ACHN (cell line): ENCODE measurements at places on chromosomes 6 and 20.
A peak's percentile ranks its signal among the peaks of the same experiment; 100 is the strongest.

GRCh38 chr6:17233531-17233930 is 47.6 kb upstream of the RBM24 start:
- DNase-seq: no peak

DNA sequence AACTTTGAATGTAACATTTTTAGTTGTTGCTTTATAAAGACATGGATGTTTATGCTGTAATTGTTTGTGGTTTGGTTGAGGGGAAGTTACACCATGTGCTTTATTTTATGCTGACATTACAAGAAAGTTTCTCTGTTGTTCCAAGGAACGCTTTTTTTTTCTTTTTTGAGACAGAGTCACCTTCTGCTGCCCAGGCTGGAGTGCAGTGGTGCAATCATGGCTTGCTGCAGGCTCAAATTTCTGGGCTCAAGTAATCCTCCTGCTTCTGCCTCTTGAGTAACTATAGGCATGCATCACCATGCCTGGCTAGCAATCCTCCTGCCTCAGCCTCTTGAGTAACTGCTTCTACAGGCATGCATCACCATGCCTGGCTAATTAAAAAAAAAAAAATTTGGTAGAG is 21.0 kb upstream of the IFNGR1 start:
- DNase-seq: no peak

DNA sequence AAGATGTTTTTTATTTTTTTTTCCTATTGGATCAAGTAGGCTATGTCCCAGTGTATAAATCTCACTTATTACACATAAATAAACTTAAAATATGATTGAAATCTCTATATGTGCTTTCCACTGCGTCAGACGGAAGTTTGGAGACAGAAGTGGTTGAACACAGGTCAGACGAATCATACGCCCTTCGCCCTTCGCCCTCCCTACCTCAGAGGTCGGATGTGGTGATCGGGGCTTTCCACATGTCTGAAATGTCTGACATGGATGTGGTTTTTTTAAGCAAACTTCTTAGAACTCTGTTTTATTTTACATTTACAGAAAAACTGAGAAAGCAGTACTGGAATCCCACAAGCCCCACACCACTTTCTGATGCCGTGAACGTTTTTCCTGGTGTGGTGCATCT is 344.4 kb downstream of the THBS2 start:
- no peak for DNase-seq

- DNase-seq: no peak
These were observed 191.7 kb downstream of the FOXC1 start for GRCh38 chr6:1801401-1801800.

DNA sequence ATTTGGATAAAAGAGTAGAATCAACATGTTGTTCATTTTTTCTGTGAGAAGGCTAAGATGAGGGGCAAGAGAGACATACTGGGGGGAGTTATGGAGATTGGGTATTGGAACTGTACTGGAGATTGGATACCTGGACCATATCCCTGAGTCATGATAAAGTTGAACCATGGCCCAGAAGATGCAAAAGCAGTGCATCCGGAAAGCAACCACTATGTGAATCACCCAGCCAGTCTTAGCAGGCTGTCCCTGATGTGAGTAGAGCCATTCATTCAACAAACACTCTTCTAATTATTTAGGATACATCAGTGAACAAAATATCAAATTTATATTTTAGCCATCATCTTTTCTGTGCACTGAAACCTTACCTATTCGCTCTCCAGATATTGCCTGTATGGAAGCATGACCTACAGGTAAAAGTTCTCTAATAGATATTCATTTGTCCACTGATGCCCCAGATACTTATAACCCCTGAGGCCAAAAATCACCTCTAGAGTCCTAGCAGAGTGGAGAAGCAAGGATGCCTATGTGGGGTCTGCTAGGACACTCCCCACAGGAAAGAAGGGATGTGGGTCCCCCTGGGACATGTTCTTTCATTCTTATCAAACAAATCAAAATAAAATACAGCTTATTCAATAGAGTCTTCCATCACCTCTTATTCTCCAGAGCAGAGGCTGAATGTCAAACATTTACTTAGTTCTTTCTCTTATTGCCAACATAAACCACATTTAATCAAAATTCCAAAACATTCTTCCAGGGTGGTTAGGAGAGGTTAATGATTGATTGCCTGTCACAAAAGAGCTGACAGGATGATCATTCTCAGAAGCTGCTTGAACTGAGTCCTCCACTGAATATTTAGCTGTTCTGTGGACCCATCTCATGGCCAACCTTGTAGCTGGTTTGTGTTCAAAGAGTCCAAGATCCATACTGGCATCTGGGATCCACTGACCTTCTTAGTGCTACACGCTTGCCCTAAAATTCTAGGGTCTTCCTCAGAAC is 37.0 kb upstream of the PKHD1 start:
- DNase-seq: peak; percentile 93

DNA sequence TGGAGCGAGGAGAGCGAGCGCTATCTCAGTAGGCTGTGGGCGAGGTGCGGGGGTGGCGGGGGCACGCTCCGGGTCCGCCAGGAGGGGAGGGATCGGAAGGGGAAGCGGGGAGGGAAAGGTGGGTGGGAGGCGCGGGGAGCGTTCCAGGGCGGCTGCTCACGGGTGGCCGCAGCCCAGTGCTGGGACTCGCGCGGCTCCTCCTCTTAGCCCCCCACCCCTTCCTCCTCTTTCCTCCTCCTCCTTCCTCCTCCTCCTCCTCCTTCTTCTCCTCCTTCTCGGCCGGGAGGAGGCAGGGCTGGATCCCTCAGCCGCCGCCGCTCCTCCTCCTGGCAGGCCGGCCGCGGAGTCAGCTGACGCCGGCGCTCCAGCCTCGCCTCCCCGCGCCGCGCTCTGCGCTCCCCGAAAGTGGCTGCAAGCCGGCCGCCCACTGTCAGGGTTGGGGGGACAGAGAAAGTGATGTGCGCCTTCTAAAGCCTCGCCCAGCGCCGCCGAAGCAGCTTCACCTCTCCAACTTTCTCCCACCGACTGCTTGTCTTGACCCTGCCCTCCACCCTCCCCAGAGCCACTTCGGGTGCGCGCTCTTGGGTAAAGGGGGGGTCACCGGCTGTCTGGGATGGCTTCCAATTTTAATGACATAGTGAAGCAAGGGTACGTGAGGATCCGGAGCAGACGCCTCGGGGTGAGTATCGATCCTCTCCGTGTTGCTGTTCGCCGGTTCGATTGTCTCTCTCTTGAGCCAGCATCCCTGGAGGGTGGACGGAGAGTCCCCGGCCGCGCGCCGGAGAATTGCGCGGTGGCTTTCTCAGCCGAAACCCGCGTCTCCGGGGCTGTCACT is at the start of gene DOK5:
DOK5 (plus strand) TSS at position 260 of the 835 bp plus-strand sequence; CDS start at position 614, 354 bp downstream.
- no peak for DNase-seq

GRCh38 chr6:15520626-15521203 is 142.1 kb downstream of the DTNBP1 start:
- DNase-seq: no peak

GRCh38 chr6:148608199-148608951 is 138.5 kb upstream of the UST start:
- peak; percentile 28 for DNase-seq

DNA sequence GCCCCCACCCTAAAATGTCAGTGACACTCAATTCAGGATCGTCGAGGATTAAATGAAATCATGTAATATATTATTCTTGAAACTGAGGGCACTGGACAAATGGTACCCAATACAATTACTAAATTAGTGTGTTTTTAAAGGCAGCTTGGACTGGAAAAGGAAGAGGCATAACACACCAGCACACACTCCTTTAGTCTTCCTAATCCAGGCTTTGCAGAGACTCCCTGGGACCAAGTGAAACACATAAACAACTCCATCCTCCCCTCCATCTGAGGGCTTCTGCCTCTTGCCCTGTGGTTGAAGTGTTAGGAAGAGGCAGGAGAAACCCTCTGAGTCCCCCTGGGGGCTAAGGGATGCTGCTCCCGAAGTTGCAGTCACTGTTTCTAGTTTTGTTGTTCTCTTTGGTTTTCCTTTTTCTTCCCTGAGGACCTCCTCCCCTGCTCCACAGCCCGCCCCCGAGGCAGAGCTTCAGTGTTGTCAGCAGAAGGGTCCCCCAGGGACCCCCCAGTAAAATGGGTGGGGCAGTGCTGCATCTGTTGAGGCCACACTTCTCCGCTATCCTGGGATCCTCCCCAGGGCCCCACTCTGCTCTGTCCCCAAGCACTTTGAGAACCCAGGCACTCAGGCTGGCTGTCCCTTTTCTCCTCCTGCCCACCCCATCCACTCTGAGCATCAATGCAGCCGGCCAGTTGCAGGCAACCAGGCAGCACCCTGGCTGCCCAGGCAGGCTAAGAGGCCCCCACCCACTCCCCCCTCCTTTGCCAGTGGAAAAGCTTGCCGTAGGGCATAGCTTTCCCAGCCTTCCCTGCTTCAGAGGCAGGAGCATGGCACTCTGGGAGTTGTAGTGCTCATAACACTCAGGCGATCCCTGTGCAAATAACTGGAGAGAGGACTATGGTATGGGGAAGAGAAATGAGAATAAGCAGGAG is 5.9 kb downstream of the TMEM63B start:
- DNase-seq: no peak

- DNase-seq: no peak
These were observed 95.9 kb upstream of the JAG1 start for GRCh38 chr20:10769700-10770099.

- DNase-seq: no peak
These were observed 9.4 kb upstream of the STX11 start for GRCh38 chr6:144140867-144141266.

GRCh38 chr6:75209184-75209723 is 3.4 kb upstream of the COL12A1 start:
- no peak for DNase-seq

- no peak for DNase-seq
These were observed 189.6 kb downstream of the MAFB start for GRCh38 chr20:40499391-40499790.

GRCh38 chr6:136408204-136408603 is 118.6 kb upstream of the BCLAF1 start:
- DNase-seq: no peak

DNA sequence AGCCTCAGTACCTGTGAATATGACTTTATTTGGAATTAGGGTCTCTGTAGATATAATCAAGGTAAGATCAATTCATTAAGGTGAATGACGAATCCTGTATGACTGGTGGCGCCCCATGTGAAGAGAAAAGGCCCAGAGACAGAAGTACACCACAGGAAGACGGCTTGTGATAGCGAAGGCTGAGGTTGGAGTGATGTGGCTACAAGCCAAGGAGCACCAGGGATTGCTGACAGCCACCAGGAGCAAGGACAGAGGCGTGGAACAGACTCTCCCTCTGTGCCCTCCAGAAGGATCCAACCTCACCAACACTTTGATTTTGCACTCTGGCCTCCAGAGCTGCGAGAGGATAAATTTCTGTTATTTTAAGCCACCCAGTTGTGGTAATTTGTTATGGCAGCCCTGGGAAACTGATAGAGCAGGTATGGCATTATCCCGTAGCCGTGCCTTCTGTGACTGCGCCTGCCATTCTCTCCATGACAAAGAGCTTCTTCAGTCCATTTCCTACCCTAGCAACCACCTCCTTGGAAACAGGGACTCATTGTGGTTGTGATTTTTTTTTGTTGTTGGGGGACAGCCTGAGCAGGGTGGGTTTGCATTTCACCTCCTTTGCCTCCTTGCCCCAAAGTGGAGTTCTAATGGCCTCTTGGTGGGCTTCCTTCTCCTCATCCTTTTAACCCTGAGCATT is 29.6 kb downstream of the PTK7 start:
- no peak for DNase-seq

- DNase-seq: no peak
These were observed 88.0 kb upstream of the TULP1 start for GRCh38 chr6:35600659-35601125.

GRCh38 chr6:162100096-162100495 is 627.5 kb downstream of the PRKN start:
- DNase-seq: no peak

DNA sequence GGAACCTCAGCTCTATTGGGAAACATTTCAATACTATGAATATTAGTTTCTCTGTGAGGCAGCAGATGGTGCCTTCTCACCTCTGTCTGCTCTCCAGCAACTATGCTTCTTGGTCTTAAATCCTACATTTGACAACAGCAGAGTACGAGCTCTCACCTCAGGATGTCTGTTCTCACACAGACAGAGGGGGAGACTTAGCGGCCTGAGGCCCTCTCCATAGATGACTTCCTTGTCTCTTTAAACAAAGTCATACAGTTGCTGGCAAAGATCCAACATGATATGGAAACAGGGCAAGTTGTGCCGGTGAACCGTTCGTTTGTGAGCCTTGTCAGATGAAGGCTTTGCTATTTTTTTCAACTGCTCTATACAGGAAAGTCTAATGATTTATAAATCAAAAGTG is 43.7 kb upstream of the GABRR1 start:
- no peak for DNase-seq

DNA sequence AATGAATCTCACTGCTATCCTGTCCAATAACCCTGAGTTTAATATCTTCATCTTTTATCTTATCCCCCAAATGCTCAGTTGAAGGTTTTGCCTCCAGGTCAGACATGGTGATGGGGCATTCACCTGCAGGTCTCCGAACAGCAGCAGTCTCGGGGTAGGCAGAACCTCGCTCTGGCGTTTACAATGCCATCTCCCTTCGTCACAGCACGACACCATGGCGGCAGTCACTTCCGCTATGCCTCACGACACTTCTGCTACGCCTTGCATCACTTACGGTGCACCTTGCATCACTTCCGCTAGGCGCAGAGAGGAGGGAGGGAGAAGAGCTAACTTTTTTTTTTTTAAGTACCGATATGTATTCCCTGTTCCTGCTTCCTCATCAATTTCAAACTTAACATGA is 194.9 kb downstream of the BCAS1 start:
- DNase-seq: no peak

- DNase-seq: peak; percentile 54
These were observed 91.3 kb upstream of the PRDM1 start for GRCh38 chr6:105994591-105995390.

DNA sequence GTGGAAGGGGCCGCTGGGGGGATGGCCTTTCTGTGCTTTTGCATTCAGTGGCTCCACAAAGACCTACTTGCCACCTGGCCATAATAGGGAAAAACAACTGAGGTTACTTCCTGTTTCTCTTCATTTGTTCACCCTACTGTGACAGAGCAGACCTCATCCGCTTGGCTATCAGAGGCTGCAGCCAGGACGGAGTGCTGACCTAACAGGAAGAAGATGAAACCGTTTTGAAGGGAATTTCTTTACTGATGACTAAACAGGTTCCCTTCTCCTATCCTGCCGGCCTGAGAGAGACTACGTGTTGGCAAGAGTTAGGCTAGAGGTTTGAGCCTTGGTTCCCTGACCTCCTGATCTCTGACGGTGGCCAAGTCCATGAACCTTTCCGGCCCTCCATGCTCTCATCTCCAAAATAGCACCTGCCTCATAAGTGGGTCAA is 21.3 kb downstream of the PRR18 start:
- DNase-seq: no peak

DNA sequence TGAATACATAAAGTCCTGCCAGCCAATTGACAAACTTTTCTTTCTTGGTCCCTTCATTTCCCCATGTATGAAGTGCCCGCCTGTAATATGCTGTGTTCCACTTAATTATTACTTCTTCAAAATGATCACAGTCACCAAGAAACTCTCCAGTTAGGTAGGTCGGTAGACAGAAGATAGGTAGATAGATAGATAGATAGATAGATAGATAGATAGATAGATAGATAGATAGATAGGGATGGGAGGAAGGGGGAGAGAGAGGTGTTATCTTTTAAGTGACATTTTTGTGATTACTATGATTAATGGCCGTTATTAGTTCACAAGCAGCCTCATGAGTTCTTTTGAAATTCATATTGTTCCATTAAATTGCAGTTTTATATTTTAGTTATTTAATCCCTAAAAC is 79.5 kb upstream of the TPD52L1 start:
- no peak for DNase-seq
